ENCODE measurements at places on chromosomes 11 and 22.
A peak's percentile ranks its signal among the peaks of the same experiment; 100 is the strongest.

DNA sequence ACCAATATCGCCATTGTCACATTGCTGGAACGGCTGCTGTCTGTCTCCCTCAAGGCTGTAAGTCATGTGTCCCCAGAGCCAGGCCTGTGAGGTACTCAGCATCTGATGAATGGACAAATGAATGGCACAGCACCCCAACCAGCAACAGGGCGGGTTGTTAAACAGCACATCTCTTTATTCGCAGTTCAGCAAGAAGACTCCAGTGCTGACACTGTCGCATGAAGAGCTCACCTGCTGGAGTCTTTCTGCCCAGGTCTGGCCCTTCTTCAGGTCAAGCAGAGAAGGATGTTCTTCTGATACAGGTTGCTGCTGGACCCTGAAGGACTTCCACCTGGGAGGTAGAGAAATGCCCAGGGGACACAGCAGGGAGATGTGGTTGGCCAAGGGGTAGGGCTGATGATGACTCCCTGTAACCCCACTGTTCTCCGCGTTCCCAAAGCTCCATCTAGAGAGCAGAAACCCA, 4.8 kb downstream of the SPATA19 start:
- no peak overlapping the region for H3K27ac ChIP-seq
- peaks cover 17% of the 10 kb centered on the region for H3K27me3 ChIP-seq
- no peaks in the 10 kb centered on the region for H3K4me1 ChIP-seq

GRCh38 chr11:7635137-7635536, 38.2 kb downstream of the CYB5R2 start:
- no peak overlapping the region for H3K4me3 ChIP-seq
- no peak overlapping the region for H3K27ac ChIP-seq
- peaks cover 29% of the 10 kb centered on the region for H3K36me3 ChIP-seq
- no peak for DNase-seq

- peaks cover 7% of the 10 kb centered on the region for H3K36me3 ChIP-seq
- H3K27ac ChIP-seq, result peak overlapping the region; percentile 66
- H3K4me3 ChIP-seq, result no peak overlapping the region
- H3K4me1 ChIP-seq, result peaks cover 39% of the 10 kb centered on the region
- no peak for DNase-seq
These were observed 20.7 kb upstream of the AIFM3 start for GRCh38 chr22:20946080-20946986.

- H3K4me3 ChIP-seq, result no peak overlapping the region
- no peak overlapping the region for H3K27ac ChIP-seq
- DNase-seq, result no peak
- no peaks in the 10 kb centered on the region for H3K27me3 ChIP-seq
These were observed 27.4 kb downstream of the TSPAN4 start for GRCh38 chr11:870127-870413.

DNA sequence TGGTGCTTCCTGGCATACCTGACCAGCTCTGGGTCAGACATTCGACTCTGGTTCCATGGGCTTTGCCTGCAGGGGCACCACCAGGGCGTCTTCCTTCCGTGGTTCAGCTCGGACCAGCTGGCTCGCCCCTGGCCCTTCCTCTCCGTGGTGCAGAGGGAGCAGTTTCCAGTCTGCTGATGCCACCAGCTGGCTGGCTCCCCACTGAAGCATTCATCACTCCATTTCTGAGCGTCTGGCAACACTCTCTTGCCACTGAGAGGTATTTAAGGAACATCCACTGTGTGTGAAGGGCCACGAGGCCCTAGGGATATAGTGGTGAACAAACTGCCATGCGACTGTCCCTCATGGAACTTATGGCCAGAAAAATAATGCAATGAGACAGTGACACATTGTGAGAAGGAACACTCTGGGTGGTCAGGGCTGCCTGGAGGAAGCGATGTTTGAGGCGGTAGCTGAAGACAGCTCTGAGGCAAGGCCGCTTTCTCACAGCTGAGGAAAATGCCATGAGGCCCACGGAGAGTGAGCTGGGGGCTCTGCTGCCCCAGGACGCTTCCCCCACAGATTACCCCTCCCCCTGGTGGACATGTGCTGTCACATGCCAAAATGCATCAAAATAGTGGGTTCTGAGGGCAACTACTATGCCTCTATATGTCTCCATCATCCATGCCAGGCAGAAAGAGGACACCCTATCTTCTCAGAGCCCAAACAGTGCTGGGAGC, 44.9 kb upstream of the ARFGAP3 start:
- DNase-seq, result no peak
- no peaks in the 10 kb centered on the region for H3K4me1 ChIP-seq
- no peaks in the 10 kb centered on the region for H3K27me3 ChIP-seq
- H3K27ac ChIP-seq, result no peak overlapping the region
- H3K36me3 ChIP-seq, result peaks cover 2% of the 10 kb centered on the region

DNA sequence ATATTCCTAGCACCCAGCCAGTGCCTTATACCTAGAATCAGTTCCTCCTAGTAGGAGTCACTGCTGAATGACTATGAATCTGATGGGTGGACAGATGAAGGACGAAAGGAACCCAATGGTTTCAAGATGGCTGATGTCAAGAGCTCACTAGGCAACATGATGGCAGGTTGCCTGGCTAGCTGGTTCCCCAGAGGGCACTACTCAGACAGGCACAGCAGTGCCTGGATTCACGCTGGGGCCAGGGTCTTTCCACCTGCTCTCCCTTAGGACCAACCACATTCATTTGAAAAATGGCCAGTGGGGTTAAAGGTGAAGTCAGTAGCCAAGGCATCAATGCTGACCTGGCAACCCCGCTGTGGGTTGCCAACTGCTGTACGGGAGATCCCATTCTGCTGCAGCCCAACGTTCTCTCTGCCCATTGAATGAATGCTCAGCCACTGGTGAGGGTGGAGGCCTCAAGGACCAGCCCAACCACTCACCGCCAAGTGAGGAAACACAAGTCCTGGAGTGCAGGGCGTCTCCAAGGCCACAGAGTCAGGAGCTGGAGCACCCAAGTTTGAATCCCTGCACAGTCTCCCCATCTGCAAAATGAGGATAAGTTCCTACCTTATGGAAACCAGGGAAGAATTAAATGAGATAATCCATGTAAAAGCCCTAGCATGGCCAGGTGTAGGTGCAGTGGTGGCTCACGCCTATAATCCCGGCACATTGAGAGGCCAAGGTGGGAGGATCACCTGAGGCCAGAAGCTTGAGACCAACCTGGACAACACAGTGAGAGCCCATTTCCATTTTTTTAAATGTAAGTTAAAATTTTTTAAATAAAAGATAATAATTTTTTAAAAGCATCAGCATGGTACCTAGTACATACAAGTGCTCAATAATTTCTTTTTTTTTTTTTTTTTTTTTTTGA, 12.4 kb downstream of the MYH9 start:
- H3K36me3 ChIP-seq, result peaks cover 8% of the 10 kb centered on the region
- no peak for DNase-seq
- H3K4me3 ChIP-seq, result no peak overlapping the region
- H3K4me1 ChIP-seq, result peaks cover 42% of the 10 kb centered on the region
- no peaks in the 10 kb centered on the region for H3K27me3 ChIP-seq

- H3K4me3 ChIP-seq, result no peak overlapping the region
- H3K27ac ChIP-seq, result no peak overlapping the region
- no peak for DNase-seq
- H3K27me3 ChIP-seq, result peaks cover 17% of the 10 kb centered on the region
These were observed 33.6 kb downstream of the MAP6 start for GRCh38 chr11:75635066-75635862.

DNA sequence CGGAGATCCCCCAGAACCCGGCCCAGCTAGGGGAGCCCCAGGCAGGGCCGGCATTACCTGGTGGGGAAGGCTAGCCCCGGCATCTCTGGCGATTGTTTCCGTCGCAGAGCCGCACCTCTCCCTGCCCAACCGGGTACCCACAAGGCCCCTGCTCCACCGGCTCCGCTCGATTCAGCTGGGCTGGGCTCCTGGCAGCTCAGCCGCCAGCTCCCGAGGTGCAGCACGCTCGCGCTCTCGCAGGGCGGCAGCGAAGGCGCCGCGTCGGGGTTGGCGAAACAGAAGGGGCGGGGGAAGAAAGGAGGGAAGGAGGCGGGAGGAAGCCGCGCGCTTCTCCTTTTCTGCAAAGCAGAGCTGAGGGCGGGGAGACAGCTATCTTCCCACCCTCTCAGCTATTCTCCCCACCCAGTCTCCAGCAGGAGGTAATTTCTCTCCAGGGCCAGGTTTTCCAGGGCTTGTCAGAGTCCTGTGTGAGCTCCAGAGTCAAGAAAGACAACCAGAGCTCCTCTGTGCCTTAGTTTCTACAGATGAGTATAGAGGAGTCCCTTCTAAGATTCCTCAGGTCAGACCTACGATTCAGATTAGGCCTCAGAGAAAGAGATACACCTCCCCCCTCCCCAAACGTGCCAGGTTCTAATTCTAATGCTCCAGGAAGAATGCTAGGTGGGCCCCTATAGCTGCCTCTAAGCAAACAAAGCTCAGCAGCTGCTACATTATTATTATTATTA, 62.0 kb downstream of the PAK1 start:
- DNase-seq, result peak; percentile 59
- peaks cover 14% of the 10 kb centered on the region for H3K4me1 ChIP-seq
- H3K4me3 ChIP-seq, result peak overlapping the region; percentile 44
- H3K27ac ChIP-seq, result no peak overlapping the region
- H3K36me3 ChIP-seq, result no peaks in the 10 kb centered on the region

GRCh38 chr22:17370026-17370765, 936 bp downstream of the CECR2 start:
- H3K36me3 ChIP-seq, result no peaks in the 10 kb centered on the region
- H3K27me3 ChIP-seq, result peaks cover 2% of the 10 kb centered on the region
- H3K4me3 ChIP-seq, result peak overlapping the region; percentile 79
- H3K27ac ChIP-seq, result peak overlapping the region; percentile 73
- DNase-seq, result peak; percentile 24

DNA sequence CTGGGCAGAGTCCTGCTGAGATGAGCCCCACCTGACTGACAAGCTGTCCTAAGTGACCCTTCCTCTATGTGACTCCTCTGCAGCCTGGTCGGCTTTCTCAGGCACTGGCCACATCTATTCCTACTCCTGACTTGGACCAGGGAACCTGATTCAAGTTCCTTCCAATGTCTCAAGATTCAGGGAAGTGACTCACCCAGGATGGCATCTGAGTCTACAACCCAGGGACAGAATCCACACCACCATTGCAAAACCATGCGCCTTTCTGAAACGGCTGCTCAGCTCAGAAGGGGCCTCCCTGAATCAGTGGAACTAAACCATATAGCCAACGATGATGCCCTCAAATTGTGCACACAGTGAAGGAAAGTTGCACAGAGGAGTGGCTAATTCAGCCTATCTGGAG, 63.9 kb upstream of the CSNK2A3 start:
- peaks cover 2% of the 10 kb centered on the region for H3K4me1 ChIP-seq
- no peak overlapping the region for H3K4me3 ChIP-seq
- H3K27me3 ChIP-seq, result peaks cover 6% of the 10 kb centered on the region
- H3K27ac ChIP-seq, result no peak overlapping the region
- H3K36me3 ChIP-seq, result no peaks in the 10 kb centered on the region
- DNase-seq, result no peak

DNA sequence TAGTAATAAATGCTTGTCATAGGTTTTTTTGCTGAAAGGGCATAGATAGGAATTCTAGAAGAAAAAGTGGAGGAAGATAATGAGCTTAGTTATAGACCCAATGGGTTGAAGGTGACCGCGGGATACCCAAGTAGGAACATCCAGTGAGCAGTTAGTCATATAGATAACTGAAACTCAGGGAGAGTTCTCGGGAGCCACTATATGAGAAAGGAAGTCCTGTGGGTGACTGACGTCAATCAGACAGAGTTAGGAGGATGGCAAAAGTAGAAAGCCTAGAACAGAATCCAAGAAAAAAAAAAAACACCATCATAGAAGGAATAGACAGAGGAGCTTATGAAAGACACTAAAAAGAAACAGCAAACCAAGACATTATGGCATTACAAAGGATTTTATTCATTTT, 1.6 kb upstream of the CNGA4 start:
- no peak for DNase-seq
- no peaks in the 10 kb centered on the region for H3K27me3 ChIP-seq
- no peak overlapping the region for H3K4me3 ChIP-seq
- no peaks in the 10 kb centered on the region for H3K36me3 ChIP-seq
- no peak overlapping the region for H3K27ac ChIP-seq

GRCh38 chr11:61023086-61023965, 51.8 kb downstream of the CD6 start:
- H3K27ac ChIP-seq, result no peak overlapping the region
- H3K36me3 ChIP-seq, result no peaks in the 10 kb centered on the region
- H3K4me3 ChIP-seq, result no peak overlapping the region
- peaks cover 16% of the 10 kb centered on the region for H3K4me1 ChIP-seq

DNA sequence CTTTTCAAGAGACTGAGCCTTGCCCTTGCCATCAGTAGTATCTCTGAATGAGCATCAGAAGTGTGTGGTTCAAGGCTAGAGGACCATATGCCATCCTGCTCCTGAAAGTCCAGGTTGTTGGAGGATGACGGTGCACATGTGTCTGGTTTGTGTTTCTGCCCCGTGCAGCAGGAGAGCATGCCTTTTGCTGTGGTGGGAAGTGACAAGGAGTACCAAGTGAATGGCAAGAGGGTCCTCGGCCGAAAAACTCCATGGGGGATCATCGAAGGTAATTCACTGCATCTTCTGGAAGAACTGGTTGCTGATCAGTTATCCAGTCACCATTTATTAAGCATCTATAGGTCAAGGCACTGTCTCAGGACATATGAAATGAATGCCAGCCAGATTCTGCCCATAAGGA, 6.1 kb upstream of the WBP2NL start:
- DNase-seq, result no peak
- H3K4me3 ChIP-seq, result no peak overlapping the region
- H3K27me3 ChIP-seq, result no peaks in the 10 kb centered on the region
- no peaks in the 10 kb centered on the region for H3K4me1 ChIP-seq
- H3K36me3 ChIP-seq, result peaks cover 10% of the 10 kb centered on the region
- H3K27ac ChIP-seq, result no peak overlapping the region

DNA sequence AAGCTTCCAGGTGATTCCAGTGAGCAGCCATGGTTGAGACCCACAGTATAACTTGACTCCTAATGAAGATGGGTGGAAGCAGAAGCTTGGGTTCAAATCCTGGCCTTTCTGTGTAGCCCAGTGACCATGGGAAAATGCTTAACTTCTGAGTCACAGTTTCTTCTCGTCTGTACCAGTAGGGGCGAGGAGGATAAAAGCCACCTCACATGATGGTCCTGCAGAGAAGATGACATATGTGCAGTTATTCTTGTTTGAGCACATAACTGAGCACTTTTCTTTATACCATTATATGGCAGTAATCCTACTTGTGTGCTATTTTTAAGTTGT, 4.9 kb downstream of the TMEM109 start:
- peaks cover 15% of the 10 kb centered on the region for H3K4me1 ChIP-seq
- no peaks in the 10 kb centered on the region for H3K27me3 ChIP-seq
- no peak overlapping the region for H3K4me3 ChIP-seq
- peaks cover 10% of the 10 kb centered on the region for H3K36me3 ChIP-seq
- no peak overlapping the region for H3K27ac ChIP-seq

- H3K4me1 ChIP-seq, result peaks cover 58% of the 10 kb centered on the region
- DNase-seq, result no peak
- no peak overlapping the region for H3K4me3 ChIP-seq
- H3K27ac ChIP-seq, result peak overlapping the region; percentile 23
These were observed 81.7 kb upstream of the FAM181B start for GRCh38 chr11:82815406-82815805.

GRCh38 chr22:41384128-41384527, 2.4 kb downstream of the TEF start:
- H3K27me3 ChIP-seq, result no peaks in the 10 kb centered on the region
- peak overlapping the region; percentile 55 for H3K4me3 ChIP-seq
- H3K4me1 ChIP-seq, result peaks cover 19% of the 10 kb centered on the region
- H3K27ac ChIP-seq, result no peak overlapping the region
- DNase-seq, result no peak
